ENCODE measurements at places on chromosomes 7 and 10. TPM values are rescaled to one million over a fixed set of nuclear protein-coding genes. Genes with fewer than 3 reads are reported as not detected.

DRGX gene
- 65.2 TPM for total RNA-seq

PHYHIPL gene
- total RNA-seq: 6.2 TPM

- DNase-seq: no peak
Measured at GRCh38 chr10:114611617-114612016, 46.5 kb downstream of the ABLIM1 start.

JAKMIP3 gene
- total RNA-seq: 0.44 TPM

GRCh38 chr10:103517234-103518085 lies 24.0 kb downstream of the NEURL1 start:
- DNase-seq: no peak

GPC2 gene
- total RNA-seq: 530 TPM

CEP55 gene
- total RNA-seq: 6.0 TPM

PIK3CG gene
- total RNA-seq: not detected

DNA sequence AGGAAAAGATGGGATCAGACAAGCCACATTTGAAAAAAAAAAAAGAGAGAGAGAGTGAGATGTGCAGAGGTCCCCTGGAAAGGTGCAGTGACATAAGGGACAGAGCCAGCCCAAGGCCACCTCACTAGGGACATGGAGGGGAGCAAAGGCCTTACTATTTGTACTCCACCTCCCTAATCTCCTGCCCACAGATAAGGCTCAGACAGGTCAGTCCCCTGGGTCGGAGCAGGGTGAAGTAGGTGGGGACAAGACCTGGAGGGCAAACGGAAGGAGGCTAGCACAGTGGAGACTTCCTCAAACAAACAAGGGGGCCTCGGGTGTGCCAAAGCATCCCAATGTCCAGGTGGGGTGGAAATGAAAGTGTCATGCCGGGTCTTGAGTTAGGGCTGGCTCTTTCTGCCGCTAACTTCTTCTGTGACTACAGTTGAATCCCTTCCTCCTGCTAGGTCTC lies 7.0 kb downstream of the PRF1 start:
- DNase-seq: no peak

TUBAL3 gene
- total RNA-seq: not detected
